ENCODE measurements at places on chromosomes 6 and 20.

DNA sequence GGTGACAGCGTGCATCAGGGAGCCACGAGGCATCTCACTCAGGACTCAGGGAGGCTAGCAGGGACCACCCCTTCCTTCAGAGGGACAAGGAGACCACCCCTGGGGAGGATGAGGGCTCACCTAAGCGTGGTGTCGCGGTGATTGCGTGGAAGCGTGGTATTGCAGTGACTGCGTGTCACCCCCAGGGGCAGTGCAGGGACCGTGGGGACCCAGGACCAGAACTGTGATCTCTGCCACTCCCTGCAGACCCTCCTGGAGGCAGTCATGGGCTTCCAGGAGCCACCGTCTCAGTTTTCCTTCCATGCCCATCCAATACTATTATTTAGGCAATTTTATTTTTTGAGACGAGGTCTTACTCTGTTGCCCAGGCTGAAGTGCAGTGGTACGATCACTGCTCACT lies 147.1 kb downstream of the TAF4 start:
- DNase-seq: no peak

- DNase-seq: no peak
Observed at GRCh38 chr6:69044534-69044933, 409.5 kb downstream of the ADGRB3 start.

DNA sequence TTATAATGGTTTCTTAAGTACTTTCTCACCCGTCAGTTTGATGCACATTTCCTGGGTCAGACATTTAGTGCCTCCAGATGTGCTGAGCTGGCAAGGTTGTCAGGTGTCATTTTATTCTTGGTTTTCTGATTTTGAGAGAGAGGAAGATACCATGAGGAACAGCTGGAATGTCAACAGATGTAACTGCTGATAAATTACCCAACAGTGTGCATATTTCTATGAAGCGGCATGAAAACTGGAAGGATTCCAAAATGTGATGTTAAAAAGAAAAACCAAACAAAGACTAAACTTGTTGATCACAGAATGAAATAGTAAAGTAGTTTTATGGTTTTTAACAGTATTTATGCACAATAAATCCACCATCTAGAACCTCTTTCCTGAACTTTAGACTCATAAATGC lies 447.3 kb downstream of the HDGFL1 start:
- DNase-seq: no peak

GRCh38 chr20:48928832-48929725 lies 7.6 kb downstream of the ARFGEF2 start:
- peak; percentile 69 for DNase-seq

- no peak for DNase-seq
Observed at GRCh38 chr6:167137081-167137480, 14.2 kb downstream of the CCR6 start.

DNA sequence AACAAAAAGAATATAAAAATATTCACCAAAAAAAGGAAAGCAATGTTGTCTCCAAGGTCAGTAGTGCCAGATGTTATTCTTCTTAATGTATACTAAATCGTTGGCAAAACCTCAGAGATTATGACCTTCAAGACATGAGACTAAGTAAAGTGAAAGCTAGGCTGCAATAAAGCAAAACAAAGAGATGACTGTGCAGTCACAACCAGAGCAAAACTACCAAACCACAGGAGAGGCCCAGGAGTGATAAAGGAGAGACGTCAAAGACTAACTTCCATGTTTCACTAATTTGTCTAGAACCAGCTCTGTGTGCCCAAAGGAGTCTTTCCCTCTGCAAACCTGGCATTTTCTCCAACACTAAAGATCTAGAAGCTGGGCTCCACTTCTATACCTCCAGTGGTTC lies 155.9 kb upstream of the POU3F2 start:
- DNase-seq: no peak

DNA sequence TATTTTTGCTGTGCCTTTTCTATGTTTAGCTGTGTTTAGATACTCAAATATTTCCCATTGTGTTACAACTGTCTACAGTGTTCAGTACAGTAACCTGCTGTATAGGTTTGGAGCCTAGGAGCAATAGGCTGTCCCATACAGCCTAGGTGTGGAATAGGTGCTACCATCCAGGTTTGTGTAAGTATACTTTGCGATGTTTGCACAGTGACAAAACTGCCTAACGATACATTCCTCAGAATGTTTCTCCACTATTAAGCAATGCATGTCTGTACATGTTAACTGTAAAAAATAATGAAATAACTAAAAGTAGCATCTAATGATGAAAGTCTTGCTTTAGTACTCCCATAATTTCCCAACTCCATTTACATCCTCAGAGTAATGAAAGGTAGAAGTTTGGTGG lies 46.0 kb downstream of the SERAC1 start:
- DNase-seq: no peak

DNA sequence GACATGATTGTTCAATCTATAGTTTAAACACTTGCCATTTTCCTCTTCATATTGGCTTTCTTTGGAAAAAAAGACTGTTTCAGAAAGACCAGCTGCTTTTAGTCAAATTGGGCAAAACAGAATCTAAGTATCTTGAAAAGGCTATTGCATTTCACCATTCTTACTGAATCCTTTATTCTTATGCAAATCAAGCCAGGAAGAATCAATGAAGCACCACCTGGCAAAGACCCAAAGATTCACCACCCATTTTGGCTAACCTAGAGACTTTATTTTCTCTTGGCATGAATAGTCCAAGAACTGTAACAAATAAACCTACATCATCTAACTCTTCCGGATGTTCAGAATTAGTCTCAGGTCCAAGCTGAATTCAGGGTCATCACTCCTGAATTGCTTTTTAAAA lies 71.3 kb upstream of the EYA4 start:
- DNase-seq: no peak

DNA sequence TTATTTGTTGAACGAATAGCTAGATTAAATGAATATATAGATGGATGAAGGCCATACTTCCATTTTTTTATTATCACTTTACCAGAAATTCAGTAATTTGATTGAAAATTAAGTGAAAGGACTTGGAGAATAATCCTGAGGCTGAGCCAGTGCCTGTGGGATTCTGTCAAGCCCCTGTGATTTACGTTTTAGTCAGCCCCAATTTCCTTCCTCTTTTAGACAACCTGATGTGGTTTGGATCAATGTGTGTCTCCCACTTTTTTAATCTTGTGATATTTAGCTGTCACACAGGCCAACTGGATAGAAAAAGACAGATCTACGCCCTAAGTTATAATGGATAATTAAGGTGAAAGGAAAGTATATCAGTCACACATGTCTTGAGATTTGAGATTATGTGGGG lies 188.8 kb downstream of the EDN1 start:
- DNase-seq: no peak

DNA sequence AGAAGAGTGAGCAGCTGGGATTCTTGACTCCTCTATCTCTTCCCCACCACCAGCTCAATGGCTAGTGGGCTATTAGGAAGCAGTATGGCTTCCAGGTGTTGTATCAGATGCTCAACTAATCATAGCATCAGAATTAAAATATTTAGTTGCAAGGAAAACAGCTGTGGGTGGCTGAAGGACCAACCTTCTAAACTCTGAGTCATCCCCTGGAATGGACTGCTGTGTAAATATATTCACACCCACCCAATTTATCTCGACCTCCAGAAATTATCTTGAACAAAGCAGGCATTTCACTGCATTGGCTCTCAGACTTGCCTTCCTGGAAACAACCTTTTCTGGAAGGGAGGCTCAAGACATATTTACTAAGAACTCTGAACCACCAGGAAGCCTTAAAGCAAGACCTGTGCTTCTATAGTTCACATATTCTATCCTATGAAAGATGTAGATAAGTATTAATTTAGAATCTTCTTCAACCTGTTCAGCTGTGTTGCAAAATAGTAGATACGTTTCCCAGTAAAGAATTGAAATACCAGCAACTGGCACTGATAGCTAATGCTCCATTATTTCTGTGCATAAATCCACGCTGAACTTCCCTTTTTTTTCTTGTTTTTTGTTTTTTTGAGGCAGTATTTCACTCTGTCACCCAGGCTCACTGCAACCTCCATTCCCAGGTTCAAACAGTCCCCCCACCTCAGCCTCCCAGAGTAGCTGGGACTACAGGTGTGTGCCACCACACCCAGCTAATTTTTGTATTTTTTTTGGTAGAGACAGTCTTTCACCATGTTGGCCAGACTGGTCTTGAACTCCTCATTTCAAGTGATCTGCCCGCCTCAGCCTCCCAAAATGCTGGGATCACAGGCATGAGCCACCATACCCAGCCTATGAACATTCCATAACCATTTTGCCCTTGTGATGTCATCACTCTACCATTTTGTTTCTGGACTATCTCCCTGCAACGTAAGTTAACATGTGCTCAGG lies 56.9 kb upstream of the CD2AP start:
- no peak for DNase-seq

DNA sequence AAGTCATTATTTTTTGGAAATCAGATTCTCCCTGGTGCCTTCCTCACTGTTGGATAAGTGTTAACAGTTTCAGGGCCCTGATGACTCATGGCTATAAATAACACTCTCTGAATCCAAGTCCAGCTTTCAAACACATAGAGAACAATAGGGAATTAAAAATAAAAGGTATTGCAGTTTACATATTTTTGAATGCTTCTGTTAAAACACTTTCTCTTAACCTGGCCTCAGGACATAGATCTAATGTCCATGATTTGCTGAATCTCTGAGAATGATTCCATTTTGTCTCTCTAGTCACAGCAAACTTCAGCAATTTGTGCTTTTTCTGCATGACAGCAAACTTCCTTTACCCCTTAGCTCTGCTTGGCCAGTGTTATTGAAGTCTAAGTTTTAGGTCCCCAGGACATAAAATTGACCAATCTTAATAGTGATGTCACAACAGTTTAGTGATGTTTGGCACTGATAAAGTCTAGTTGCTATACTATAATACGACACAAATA lies 1192.4 kb upstream of the CITED2 start:
- no peak for DNase-seq

DNA sequence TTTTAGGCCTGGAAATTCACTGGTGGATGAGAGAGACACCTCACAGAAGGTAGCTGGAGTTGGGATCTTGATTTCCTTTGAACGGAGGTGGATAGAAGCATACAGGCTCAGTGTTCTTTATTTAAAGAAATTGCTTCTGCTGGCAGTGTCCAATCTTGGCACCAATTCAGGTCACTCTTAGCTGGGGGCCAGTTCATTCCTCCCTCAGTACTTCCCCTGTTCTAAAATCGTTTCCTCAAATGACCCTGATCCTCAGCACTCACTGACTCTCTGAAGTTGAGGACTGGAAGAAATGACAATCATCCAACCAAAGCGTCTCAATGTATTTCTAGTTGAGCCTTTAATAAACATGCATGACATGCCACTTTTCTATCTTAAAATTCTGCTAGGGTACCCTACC lies 472.5 kb upstream of the BTBD3 start:
- no peak for DNase-seq
